IPS DF 6.9 (cell line): ENCODE measurements at places on chromosomes 5 and 9.

- DNase-seq: no peak
These were observed 231.0 kb downstream of the FRMD3 start for GRCh38 chr9:83307066-83307724.

- DNase-seq: no peak
These were observed 36.2 kb upstream of the ANKRD55 start for GRCh38 chr5:56269216-56269927.

DNA sequence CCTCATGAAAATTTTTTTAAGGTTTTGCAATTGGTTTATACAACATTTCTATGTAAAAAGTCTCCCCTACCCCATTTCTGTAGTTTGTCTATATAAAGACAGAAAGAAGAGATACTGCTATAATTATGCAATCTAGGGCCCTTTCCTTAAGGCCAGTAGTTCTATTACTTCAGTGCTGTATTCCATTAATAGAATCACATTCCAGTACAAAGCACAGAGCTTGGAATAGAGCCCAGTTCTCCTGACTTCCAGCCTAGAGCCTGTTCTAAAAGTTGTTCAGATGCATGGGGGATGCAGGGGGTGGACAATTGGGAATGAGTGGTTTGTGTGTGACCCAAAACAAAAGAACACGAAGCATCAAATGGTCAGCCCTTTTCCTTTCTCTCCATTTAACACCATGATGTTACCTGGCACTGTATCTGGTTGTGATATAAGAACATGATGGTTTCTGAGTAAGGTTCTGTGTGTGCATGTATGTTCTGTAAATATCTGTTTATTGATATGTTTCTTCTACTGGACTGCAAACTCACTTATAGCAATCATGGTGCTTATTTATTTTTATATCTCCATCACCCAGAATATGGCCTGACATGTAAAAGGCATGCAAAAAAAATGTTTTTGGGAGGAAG is 8.2 kb upstream of the GRAMD2B start:
- no peak for DNase-seq

DNA sequence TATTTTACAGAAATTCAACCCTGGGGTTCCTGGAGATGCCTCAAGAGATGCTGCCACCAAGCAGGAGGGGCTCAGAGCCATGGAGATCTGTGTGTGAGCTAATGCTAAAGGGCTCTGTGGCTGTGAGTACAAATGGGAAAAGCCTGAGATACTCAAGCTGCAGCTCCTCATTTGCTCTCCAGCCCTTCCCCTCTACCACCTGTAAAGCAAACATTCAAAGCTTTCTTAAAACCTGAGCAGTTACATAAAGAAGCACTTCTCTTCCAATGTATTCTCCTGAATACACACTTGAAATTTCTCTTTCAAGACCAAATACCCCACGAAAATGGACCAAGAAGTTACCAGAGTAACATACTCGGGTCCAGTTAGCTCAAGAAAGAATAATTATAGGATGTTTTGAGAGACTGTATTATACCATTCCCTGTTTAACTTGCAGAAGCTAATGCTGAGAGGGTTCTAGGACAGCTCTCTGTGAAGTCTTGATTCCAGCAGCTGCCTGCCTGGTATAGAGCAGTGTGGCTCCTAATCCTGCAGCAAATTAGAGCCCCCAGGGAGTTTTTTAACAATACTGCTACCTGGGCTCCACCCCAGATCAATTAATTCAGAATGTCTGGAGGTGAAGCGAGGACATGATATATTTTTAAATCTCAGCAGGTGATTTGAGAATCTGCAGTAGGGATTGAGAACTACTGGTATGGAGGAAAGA is 21.1 kb downstream of the RGS7BP start:
- no peak for DNase-seq

GRCh38 chr9:134932606-134933005 is 14.9 kb upstream of the FCN1 start:
- DNase-seq: no peak

GRCh38 chr5:158388021-158388420 is 529.1 kb upstream of the CLINT1 start:
- no peak for DNase-seq

DNA sequence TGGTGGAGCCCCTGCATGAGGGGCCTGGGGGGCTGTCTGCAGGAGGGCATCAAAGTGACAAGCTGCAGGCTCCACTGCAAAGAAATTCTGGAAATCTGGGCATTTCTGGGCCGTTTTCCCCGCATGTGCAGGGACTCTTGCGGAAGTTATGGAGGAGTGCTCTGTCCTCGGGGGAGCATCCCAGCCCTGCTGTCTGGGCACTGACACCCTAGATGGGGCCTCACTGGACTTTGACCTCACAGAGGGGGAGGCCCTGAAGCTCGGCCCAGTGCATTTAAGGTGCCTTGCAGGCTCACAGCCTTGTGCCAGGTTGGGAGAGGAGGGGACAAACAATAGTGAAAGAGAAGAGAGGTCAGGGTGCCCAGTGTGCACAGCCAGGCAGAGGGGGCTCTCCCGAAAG is 35.4 kb downstream of the LHX3 start:
- DNase-seq: no peak

DNA sequence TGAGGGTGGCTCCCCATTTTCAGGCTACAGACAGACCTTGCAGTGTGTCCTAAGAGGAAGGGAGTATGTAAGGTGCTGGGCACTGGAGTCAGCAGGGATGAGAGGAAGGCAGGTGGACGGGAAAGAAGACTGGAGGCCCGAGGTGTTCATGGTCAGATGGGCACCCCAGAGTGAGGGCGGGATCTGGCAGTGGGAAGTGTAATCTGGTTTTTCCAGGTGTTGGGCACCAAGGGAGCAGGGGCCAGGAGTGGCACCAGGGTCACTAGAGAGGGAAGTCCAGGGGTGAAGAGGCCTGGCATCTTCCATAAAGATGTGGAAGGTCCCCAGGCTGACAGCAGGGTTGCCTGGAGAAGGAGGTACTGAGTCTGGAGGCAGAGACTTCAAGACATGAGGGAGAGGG is 29.7 kb downstream of the PITX1 start:
- no peak for DNase-seq

DNA sequence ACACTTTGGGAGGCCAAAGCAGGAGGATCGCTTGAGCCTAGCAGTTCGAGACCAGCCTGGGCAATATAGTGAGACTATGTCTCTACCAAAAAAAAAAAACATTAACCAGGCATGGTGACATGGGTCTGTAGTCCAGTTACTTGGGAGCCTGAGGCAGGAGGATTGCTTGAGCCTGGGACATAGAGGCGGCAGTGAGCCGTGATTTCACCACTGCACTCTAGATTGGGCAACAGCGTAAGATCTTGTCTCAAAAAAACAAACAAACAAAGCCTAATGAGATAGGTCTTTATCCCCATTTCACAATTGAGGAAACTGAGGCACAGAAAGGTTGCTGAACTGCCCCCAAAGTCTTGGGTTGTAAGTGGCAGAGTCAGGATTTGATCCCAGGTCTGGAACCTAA is 70.5 kb upstream of the RAD23B start:
- DNase-seq: no peak
